ENCODE measurements at places on chromosomes 16 and 17. TPM values are rescaled to one million over a fixed set of nuclear protein-coding genes. Genes with fewer than 3 reads are reported as not detected.
A peak's percentile ranks its signal among the peaks of the same experiment; 100 is the strongest.

DNA sequence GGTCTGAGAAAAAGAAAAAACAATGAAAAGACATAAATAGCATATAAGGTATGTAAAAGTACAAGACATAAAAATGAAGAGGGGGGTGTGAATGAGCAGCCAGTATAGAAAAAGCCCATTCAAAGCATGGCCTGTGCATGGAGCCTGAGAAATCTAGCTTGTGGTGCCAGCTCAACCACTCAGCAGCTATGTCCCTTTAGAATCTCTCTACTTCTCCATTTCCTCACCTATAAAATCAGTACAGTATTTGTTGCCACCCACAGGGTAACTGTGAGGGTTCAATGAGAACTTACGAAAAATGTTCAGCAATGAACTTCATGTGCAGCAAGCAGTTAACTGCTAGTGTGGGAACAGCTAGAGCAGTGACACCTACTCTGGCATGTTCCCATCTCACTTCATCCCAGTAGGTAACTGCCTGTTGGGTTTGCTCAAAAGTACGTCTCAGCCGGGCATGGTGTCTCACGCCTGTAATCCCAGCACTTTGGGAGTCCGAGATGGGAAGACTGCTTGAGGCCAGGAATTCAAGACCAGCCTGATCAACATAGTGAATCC, 15.3 kb downstream of the CYTH1 start:
- peak overlapping the region; percentile 18 for H3K27ac ChIP-seq
- peaks cover 84% of the 10 kb centered on the region for H3K4me1 ChIP-seq
- H3K4me3 ChIP-seq, result no peak overlapping the region
- no peaks in the 10 kb centered on the region for H3K27me3 ChIP-seq

Gene ZFHX3
- total RNA-seq, result 5.8 TPM

- no peak overlapping the region for H3K4me3 ChIP-seq
- H3K4me1 ChIP-seq, result peaks cover 38% of the 10 kb centered on the region
- H3K27ac ChIP-seq, result no peak overlapping the region
- DNase-seq, result no peak
These were observed 5.2 kb downstream of the MINK1 start for GRCh38 chr17:4838309-4838785.

GRCh38 chr16:87895641-87896141, 26.4 kb upstream of the SLC7A5 start:
- no peak overlapping the region for H3K4me3 ChIP-seq
- H3K27me3 ChIP-seq, result no peaks in the 10 kb centered on the region
- H3K36me3 ChIP-seq, result no peaks in the 10 kb centered on the region
- DNase-seq, result peak; percentile 77
- peak overlapping the region; percentile 38 for H3K27ac ChIP-seq
- peaks cover 43% of the 10 kb centered on the region for H3K4me1 ChIP-seq

DNA sequence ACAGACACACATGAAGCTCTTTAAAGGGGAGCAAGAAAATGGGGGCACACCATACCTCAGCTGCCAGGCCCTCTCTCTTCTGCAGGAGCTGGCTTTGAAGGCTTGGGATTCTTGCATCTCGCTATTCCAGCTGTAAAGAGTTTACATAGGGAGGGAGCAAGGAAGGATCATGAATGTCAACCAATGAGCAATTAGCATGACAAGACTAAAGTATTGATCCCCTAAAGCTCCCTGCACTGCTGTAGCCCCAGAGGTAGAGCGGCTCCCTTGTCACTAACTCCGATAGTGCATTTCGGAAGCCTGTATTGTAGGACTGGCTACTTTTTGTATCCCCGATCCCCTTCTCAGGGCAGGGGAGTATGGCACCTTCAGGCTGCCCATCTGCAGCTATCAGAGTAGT, 113.4 kb upstream of the PMFBP1 start:
- H3K27me3 ChIP-seq, result no peaks in the 10 kb centered on the region
- no peaks in the 10 kb centered on the region for H3K4me1 ChIP-seq
- no peak overlapping the region for H3K27ac ChIP-seq
- no peaks in the 10 kb centered on the region for H3K36me3 ChIP-seq

DNA sequence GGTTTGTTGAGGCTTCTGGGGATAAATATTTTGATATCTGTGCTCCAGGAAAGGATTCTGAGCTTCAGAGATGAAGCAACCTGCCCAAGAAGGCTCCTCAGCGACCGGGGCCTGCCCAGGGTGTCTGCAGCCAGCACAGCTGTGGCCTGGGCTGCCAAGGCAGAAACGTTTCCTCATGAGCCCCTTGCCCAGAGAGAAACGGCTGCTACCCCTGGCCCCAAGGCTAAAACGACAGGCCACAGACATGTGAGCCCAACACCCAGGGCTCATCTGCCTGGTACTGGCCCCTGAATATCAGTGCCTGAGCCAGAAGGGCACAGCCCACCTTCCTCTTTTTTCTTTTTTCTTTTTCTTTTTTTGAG, 45.4 kb upstream of the RASD1 start:
- no peaks in the 10 kb centered on the region for H3K36me3 ChIP-seq
- H3K27ac ChIP-seq, result no peak overlapping the region
- H3K27me3 ChIP-seq, result no peaks in the 10 kb centered on the region
- no peaks in the 10 kb centered on the region for H3K4me1 ChIP-seq

GRCh38 chr17:14303343-14304221, 2.7 kb downstream of the HS3ST3B1 start:
- peak overlapping the region; percentile 58 for H3K4me3 ChIP-seq
- H3K27ac ChIP-seq, result no peak overlapping the region
- H3K27me3 ChIP-seq, result no peaks in the 10 kb centered on the region
- DNase-seq, result no peak
- peaks cover 44% of the 10 kb centered on the region for H3K4me1 ChIP-seq
- H3K36me3 ChIP-seq, result no peaks in the 10 kb centered on the region

- H3K4me3 ChIP-seq, result no peak overlapping the region
- H3K4me1 ChIP-seq, result peaks cover 7% of the 10 kb centered on the region
- H3K27me3 ChIP-seq, result no peaks in the 10 kb centered on the region
These were observed 25.5 kb upstream of the MYO15B start for GRCh38 chr17:75561927-75562603.

Gene TMEM98
- not detected for total RNA-seq

- no peaks in the 10 kb centered on the region for H3K4me1 ChIP-seq
- no peak for DNase-seq
- H3K27me3 ChIP-seq, result peaks cover 7% of the 10 kb centered on the region
- H3K36me3 ChIP-seq, result no peaks in the 10 kb centered on the region
- no peak overlapping the region for H3K4me3 ChIP-seq
These were observed 140.4 kb downstream of the RGS9 start for GRCh38 chr17:65277576-65277975.

DNA sequence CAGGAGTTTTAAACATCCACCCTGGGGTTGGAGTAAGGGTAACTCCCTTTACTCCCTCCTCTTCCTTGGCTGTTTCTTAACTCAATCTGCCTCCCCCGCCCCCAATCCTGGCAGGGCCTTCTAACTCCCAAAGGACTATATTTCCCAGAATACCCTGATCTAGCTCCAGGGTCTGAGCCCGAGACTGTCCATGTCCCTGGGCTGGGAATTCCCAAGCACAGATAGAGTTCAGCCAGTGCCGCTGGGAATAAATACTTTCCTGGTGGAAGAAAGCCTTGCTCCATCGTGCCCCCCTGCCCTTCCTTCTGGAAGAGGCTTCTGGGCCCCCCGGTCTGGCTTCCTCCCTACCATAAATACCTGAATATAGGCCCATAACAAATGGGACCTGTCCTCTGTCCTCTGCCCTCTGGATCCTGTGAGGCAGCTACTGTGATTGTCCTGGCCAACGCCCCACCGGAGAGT, 10.2 kb downstream of the BAHCC1 start:
- peaks cover 18% of the 10 kb centered on the region for H3K27me3 ChIP-seq
- H3K4me3 ChIP-seq, result no peak overlapping the region
- peaks cover 16% of the 10 kb centered on the region for H3K4me1 ChIP-seq
- H3K27ac ChIP-seq, result no peak overlapping the region

Gene CHTF8
- total RNA-seq, result 76.5 TPM

GRCh38 chr16:65449526-65449925, 327.7 kb upstream of the CDH11 start:
- H3K27ac ChIP-seq, result no peak overlapping the region
- DNase-seq, result no peak
- no peaks in the 10 kb centered on the region for H3K27me3 ChIP-seq
- H3K36me3 ChIP-seq, result no peaks in the 10 kb centered on the region

DNA sequence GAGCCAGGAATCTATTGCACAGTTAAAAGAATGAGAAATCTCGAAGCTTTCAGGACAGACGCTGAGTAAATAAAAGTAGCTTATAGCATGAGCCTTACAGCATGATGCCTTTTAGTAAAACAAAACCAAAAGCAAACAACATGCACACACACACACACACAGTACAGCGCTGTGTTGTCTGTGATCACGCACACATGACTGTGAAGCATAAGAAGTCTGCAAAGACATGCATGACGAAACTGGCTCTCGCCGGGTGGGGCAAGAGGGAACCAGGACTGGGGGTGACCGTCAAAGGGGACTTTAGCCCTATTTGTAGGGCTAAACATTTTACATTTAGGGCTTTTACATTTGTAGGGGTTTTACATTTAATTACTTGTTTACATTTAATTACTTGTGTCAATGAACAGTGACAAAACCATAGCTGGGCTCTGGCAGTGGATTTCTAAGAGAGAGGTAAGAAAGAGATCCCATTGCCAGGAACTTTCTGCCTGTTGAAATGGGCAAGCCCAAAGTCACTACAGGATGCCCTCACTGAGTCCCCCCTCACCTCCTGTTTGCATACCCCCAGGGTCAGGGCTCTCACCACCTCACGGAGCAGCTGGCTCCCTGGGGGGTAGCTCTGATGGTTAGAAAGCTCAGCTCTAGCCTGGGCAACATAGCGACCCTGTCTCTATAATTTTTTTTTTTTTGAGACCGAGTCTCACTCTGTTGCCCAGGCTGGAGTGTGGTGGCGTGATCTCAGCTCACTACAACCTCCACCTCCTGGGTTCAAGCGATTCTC, 2.0 kb upstream of the TNFRSF13B start:
- DNase-seq, result no peak
- peak overlapping the region; percentile 74 for H3K27ac ChIP-seq
- H3K4me3 ChIP-seq, result no peak overlapping the region
- H3K36me3 ChIP-seq, result no peaks in the 10 kb centered on the region

GRCh38 chr16:1920727-1921171, 2.5 kb upstream of the HS3ST6 start:
- peaks cover 31% of the 10 kb centered on the region for H3K27me3 ChIP-seq
- no peak overlapping the region for H3K4me3 ChIP-seq
- DNase-seq, result no peak
- no peak overlapping the region for H3K27ac ChIP-seq
- H3K36me3 ChIP-seq, result no peaks in the 10 kb centered on the region

GRCh38 chr17:2542456-2542855, 30.8 kb upstream of the METTL16 start:
- H3K36me3 ChIP-seq, result no peaks in the 10 kb centered on the region
- H3K4me3 ChIP-seq, result no peak overlapping the region
- no peak overlapping the region for H3K27ac ChIP-seq
- no peak for DNase-seq

DNA sequence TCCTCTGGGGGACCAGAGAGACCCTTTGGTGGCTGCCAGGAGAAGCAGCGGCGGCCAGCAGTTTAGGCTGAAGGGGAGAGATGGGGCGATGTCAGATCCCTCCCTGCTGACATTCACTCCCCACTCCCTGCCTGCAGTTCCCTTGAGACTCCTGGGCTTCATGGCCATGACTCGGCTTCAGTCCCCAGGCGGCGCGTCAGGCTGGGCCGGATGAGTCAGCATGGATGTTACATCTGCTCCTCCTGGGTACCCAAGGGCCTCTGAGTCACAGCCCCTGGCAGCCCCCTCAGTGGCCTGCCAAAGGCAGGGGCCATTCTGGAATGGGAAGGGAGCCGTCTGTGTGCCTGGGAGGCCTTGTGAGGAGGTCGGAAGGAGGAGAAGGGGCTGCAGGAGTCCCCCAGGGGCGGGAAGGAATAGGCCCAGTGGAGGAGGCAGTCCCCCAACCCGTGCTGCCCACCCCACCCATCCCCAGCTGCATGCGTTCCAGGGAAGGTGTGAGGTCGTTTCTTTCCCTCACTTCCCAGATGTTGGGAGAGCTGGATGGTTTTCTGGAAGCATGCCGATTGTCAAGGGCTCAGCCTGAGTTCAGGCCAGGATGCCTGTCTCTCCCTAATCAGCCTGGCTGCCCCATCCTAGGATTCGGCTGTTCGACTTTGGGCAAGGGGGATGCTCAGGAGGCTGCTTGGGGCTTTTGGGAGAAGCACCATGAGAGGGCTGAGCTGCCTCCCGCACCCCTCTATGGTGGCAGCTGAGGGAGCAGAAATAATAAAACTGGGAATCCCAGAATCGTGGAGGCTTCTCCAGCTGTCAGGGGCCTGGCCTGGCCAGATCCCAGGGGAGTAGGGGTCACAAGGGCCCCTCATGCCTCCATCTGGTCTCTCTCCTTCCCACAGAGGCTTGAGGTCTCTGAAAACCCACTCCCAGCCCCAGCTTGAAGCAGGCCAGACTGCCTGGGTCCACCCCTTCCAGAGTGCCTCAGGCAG, 9.7 kb downstream of the RHBDL3 start:
- H3K27me3 ChIP-seq, result peaks cover 2% of the 10 kb centered on the region
- H3K27ac ChIP-seq, result no peak overlapping the region
- H3K4me1 ChIP-seq, result peaks cover 6% of the 10 kb centered on the region
- DNase-seq, result no peak
- no peaks in the 10 kb centered on the region for H3K36me3 ChIP-seq

DNA sequence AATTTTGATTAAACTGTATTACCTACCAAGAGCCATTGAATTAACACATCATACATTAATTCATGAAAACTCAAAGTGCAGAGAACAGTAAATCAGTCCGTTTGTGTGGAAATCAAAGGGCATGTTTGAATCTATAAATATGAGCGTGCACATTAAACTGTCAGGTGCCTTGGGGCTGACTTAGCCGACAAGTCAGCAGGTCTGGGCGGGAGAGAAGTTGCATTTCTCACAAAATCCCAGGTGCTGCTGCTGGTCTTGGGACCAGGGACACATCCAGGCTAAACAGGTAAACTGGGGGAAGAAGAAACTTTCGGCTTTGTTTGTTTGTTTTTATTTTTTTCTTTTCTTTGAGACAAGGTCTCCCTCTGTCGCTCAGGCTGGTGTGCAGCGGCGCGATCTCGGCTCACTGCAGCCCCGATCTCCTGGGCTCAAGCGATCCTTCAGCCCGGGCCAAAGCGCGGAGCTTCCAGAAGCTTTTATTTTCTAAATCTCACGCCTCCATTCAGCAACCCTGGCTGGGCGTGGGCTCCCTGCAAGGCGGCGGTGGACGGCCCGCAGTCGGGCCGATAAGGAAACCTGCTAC, 213.9 kb downstream of the MRTFB start:
- no peaks in the 10 kb centered on the region for H3K36me3 ChIP-seq
- H3K27me3 ChIP-seq, result no peaks in the 10 kb centered on the region
- no peak for DNase-seq
- H3K27ac ChIP-seq, result peak overlapping the region; percentile 56
- peak overlapping the region; percentile 98 for H3K4me3 ChIP-seq

All from natural killer cell (primary cell).